ENCODE measurements at places on chromosomes 2 and 18.

DNA sequence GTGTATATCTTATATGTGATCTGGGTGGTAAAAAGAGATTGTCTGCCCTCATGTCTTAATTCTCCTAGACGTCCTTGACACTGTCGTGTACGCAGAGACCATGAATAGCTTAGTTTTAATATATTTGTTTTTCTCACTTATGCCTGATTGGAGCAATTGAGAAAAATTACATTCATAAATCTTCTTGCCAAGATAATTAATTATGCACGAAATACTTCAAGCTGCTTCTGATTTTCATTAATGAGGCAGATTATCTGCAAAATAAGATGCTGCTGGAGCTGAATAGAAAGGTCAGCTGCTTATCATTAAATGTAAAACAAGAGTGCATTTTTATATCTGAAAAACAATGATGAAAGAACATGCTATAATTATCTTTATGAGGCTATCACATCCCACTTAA is 95.9 kb downstream of the CCDC141 start:
- DNase-seq: no peak

GRCh38 chr2:72932045-72932740 is 14.9 kb downstream of the EMX1 start:
- peak; percentile 36 for DNase-seq

GRCh38 chr18:65983750-65984149 is 232.9 kb downstream of the CDH7 start:
- no peak for DNase-seq

GRCh38 chr18:427005-427404 is 73.5 kb downstream of the COLEC12 start:
- DNase-seq: peak; percentile 97

- DNase-seq: no peak
These were observed 237.5 kb upstream of the TMEM200C start for GRCh38 chr18:6132751-6133368.

- no peak for DNase-seq
These were observed 185.7 kb downstream of the SMAD7 start for GRCh38 chr18:48765053-48765452.

- no peak for DNase-seq
These were observed 41.4 kb downstream of the SPP2 start for GRCh38 chr2:234091883-234092282.

GRCh38 chr18:23485386-23485785 is 17.9 kb upstream of the RMC1 start:
- DNase-seq: no peak

- DNase-seq: no peak
These were observed 112.2 kb upstream of the TTC39C start for GRCh38 chr18:23902396-23902795.

- DNase-seq: no peak
These were observed 25.2 kb downstream of the EIF2AK3 start for GRCh38 chr2:88602022-88602421.

DNA sequence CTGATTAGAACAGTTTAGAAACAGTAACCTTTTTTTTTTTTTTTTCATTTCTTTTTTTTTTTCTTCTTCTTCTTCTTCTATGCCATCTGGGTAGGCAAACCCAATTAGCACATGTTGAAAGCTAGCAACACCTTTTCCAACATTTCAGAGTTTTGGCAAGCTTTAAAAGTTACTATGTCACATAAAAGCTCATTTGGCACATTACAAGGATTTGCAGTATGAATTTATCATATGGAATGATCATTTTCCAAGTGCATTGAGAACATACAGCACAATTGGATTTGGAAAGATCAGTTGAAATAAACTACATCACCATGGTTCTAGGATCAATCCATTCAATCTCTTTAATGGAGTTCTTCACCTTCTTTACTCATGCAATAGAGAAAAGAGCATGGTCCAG is 847.0 kb downstream of the LRRTM4 start:
- DNase-seq: no peak

DNA sequence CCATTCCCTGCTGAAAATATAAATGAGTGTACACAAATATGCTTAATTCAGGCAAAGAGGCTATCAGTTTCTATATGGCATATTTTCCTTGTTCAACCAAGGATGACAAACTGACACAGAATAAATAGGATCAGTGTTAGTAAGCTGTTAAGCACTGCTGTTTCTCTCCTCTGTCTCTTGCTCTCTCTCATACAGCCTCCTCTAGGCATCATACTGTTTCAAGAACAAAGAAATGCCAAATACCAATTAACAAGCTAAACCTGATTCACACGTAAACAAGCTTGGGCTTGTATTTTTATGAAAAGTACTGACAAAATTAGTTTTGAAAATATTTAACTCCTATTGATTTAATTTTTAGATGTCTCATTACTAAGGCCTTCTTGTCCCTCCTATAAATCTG is 1027.2 kb upstream of the ACVR2A start:
- peak; percentile 12 for DNase-seq

DNA sequence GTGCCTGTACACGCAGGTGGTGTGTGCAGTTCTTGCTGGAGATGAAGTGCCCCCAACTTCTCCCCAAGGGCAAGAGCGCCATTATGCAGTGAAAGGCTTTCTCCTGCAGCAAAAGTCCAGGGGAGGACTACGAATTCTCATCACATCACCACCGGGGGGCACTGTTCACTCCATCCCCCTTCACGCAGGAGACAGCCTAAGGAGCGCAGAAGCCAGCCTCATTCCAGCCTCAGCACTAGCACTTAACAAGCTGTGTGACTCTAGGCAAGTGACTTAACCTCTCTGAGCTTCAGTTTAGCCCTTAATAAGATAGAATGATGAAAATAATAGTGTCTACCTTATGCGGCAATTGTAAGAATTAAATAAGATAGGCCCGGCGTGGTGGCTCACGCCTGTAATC is 32.3 kb downstream of the DNMT3A start:
- DNase-seq: peak; percentile 65

DNA sequence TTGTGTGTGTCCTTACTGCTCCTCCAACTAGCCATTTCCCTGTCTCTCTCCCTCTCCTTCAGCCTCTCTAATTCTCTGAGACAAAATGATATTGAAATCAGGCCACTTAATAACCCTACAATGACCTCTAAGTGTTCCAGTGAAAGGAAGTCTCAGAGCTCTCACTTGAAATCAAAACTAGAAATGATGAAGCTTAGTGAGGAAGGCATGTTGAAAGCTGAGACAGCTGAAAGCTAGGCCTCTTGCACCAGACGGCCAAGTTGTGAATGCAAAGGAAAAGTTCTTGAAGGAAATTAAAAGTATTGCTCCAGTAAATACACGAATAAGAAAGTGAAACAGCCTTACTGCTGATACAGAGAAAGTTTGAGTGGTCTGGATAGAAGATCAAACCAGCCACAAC is 72.9 kb downstream of the PRKCE start:
- DNase-seq: peak; percentile 13

DNA sequence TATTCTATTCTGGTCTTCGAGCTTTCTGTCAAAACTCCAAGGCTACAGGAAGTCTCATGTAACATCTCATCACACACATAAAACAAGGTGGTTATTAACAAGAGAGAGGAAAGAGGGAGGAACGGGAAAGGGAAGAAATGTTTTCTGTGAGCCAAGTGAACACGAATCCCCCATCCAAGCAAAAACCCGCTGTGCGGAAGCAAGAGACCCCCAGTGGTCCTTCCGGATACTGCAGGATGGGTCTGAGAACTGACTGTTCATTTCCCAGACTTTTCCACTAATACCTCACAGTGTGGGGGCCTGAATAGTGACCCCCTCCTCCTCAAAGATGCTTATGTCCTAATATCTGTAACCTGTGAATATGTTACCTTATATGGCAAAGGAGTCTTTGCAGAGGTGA is 19.0 kb upstream of the DIPK1C start:
- DNase-seq: peak; percentile 13

GRCh38 chr18:45521777-45522176 is 93.5 kb upstream of the SLC14A2 start:
- DNase-seq: peak; percentile 75

DNA sequence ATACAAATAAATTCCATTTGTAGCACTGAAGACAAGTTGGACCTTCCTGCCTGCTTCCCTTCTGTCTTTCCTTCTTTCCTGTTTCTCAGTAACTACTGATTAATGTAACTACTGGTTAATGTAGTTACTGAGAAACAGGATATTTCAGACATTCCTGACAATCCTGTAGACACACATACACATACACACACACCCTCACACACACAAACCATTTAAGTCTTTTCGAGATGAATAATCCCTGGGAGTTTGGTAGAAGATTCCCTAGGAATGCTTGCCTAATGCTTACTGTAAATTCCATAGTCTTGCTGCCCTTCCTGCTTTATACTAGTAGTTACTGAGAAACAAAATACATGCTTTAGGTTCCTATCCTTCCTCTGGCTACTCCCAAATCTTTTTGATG is 83.9 kb downstream of the PIK3C3 start:
- peak; percentile 59 for DNase-seq

DNA sequence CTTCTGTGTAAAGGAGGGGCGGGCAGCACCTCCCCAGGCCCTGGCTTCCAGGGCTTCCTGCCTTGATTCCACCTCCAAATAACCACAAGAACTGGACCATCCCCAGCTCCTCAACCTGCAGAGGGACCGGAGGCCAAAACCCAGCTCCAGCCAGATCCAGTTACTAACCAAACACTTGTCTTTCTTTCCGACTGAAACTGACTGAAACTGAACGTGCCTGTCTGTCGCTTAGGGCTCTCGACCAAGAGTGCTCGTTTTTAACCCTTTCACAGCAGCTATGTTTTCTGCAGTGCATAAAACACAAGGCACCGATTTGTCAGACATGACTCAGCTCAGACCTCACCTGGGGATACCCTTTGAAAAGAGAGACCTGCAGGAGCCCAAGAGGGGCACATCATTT is 249.9 kb upstream of the SIX2 start:
- no peak for DNase-seq

GRCh38 chr2:234565201-234565600 is 68.3 kb upstream of the ARL4C start:
- DNase-seq: no peak

GRCh38 chr2:101400506-101401325 is 13.4 kb upstream of the CREG2 start:
- no peak for DNase-seq

DNA sequence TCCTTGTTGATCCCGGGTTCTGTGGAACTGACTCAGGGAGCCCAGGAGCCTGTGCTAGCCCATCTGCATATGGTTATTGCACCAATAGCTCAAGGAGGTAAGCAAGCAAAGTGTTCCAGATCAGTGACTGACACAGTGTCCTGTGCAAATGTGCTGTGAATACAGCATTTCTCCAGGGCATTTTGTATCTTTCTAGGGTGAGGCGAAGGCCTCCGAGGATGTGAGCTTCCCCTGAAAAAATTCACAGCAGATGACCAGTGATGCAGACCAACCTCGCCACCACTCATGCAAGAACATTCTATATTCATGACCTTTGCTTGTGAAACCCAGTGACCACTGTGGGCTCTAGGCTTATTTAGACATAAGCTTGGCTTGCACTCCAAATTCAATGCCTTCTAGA is 15.2 kb upstream of the NT5DC4 start:
- DNase-seq: no peak

- no peak for DNase-seq
These were observed 149.7 kb downstream of the LDLRAD4 start for GRCh38 chr18:13368080-13368813.

GRCh38 chr18:22032392-22032961 is 136.9 kb upstream of the GATA6 start:
- DNase-seq: peak; percentile 40

GRCh38 chr18:32349728-32350395 is 120.8 kb downstream of the GAREM1 start:
- DNase-seq: peak; percentile 98

DNA sequence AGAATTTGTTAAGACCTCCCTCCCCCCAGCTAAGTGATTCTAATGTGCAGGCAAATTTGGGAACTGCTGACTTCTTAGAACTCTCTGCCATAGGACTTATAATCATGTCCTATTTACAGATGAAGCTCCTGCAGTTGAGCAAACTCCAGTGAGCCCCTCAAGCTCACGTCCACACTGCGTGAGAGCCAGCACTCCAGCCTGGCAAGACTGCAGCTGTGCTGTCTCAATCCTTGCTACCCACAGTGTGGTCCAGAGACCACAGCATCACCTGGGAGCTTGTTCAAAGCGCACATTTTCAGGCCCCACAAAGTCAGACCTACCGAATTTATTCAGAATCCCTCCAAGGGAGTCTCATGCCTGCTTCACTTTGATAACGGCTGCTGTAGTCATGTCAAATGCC is 243.2 kb upstream of the RAB12 start:
- DNase-seq: no peak

DNA sequence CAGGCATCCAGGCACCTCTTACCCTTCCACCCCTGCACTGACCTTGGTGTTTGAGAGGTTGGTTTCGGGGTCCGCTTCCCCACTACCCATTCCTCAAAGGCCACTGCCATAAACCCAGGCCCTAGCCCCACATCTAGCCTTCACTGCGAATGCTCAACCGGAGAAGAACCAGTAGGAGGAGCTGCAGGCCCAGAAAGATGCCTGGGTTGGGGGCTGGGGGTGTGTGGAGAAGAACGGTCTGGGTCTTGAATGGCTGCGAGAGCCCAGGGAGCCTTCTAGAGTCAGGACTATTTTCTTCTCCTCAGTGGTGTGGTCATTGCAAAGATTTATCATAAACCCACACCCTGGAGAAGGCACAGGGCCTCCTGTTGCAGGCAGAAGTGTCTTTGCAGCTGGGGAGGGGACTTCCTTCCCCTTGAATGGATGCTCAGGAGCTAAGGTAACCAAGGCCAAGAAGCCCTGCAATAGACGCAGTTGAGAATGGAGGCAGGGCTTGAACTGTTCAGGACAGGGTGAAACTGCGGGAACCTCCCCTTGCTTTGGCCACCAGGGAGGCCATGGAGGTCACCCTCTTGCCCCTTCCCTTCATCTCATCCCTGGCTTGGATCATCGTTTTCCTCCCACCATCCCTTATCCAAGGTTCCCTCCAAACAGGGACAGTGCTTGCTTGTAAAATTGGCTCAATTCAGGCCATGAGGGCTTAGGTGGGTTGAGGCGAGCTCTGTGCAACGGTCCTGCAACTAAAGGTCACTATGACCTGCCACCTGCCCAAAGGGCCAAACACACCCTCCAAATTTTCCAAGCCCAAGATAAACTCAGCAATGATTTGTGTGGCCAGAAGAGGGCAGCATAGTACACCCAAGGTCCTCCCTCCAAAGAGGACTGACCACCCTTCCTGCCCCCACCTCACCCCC is 20.9 kb downstream of the THNSL2 start:
- peak; percentile 57 for DNase-seq

DNA sequence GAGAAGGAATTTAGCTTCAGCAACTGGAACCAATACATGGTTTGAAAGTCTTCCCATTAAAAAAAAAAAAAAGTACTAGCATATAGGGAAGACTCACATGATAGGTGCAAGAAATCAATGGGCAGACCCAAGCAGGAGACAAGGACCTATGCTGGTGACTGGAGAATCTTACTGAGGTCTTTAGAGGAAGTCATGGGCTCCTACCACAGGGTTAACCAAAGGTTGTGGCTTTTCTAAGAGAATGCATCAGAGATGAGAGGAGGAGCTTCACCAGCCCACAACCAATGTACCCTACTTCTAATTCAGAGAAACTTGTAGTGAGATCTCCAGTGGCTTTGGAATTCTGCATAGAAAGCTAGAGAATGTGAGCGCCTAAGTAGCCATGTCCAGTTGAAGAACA is 207.4 kb downstream of the NCKAP5 start:
- no peak for DNase-seq

- no peak for DNase-seq
These were observed 24.3 kb upstream of the KLHL29 start for GRCh38 chr2:23360571-23361125.

- no peak for DNase-seq
These were observed 13.2 kb downstream of the GPC1 start for GRCh38 chr2:240448387-240449274.
